Hair follicular keratinocyte (primary cell): ENCODE measurements at places on chromosomes 7 and 10. TPM values are rescaled to one million over a fixed set of nuclear protein-coding genes. Genes with fewer than 3 reads are reported as not detected.

LRRC17 gene
- 0.42 TPM in 1 of 2 replicates, not detected in the other for total RNA-seq

ZNF273 gene
- 2.0 and 2.8 TPM in 2 replicates for total RNA-seq

ADAMTS14 gene
- total RNA-seq: 0.19 TPM in 1 of 2 replicates, not detected in the other

THSD7A gene
- not detected in 2 replicates for total RNA-seq
